SK-N-SH treated with all-trans-retinoic acid at 6 μM for 48 hours (cell line): ENCODE measurements at places on chromosomes 11 and 22.
A peak's percentile ranks its signal among the peaks of the same experiment; 100 is the strongest.

DNA sequence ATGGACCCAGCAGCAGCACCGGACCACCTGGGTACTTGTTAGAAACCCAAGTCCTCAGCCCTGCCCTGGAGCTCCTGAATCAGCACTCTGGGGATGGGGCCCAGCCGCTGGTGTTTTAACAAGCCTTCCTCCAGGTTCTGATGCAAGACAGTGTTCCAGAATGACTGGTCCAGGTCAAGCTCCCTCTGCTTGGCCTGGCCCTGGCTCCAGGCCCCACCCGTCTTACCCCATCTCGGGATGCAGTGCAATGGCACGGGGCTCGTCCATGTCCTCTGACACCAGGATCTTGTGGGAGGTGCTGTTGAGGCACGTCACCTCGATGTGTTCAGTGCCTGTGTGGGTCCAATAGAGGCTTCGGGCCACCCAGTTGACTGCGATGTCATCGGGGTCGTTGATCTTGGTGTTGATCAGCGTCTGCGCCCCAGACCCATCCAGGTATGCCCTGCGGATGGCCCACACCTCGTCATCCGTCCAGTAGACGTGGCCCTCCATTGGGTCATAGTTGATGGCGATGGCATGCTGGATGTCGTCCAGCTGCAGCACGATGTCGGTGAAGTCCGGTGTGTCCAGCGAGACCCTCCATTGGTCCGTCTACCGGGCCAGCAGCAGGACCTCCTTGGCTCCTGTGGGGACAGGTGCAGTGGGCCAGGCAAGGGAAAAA, 140.3 kb downstream of the CRYBB2 start:
- no peak for ATAC-seq

DNA sequence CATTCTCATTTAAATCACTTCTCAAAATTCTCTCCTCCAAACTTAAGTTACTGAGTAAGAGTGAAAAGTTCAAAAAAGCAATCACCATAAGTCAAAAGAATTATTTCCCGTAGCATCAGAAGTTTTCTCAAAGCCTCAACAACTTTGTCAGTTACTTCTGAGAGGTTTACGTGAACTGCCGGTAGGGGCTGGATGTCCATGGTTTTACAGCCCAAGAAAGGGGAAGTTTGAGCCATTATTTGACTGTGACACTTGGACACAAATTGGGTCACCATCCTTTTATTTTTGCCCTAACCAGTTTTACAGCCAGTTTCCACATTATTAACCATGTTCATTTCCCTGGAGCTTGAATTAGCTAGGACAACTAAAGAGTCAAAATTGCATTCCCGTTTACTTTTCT, 7.5 kb downstream of the POU2AF3 start:
- ATAC-seq = no peak

- ATAC-seq = peak; percentile 81
Observed at GRCh38 chr11:103586756-103587155, 449.7 kb upstream of the DDI1 start.

DNA sequence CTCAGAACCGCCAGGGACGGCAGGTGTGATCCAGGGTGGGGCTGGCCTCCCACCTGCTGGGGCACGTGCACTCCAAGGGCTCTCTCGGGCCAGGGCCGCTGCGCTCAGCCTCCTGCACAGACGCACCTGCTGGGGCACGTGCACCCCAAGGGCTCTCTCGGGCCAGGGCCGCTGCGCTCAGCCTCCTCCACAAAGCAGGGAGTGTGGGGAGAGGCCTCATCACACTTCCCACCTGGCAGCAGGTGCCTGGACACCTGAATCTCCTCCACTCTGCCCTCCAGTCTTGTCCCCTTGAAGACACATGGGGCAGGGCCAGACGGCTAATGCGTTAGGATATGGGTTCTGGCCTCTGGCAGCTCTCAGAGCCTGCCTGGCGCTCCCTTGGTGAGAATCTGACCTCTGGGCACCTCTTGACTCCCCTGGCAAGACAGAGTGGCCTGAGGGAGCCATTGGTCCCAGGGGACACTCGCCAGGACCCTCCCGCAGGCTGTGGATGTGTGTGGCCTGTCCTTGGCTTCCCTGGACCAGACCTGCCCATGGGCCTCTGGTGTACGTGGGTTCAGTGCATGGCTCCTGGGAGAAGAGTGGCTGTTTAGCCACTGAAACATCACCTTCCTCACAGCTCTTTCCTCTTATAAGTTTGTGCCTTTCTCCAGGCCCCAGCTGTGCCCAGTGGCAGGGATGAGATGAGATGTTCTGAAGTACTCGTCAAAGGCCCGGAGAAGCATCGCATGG, 73.5 kb downstream of the BRD1 start:
- ATAC-seq = no peak; the same call in 1 of the 3 replicates

- ATAC-seq = peak; percentile 22
Observed at GRCh38 chr11:34915136-34916014, 804 bp downstream of the APIP start.

DNA sequence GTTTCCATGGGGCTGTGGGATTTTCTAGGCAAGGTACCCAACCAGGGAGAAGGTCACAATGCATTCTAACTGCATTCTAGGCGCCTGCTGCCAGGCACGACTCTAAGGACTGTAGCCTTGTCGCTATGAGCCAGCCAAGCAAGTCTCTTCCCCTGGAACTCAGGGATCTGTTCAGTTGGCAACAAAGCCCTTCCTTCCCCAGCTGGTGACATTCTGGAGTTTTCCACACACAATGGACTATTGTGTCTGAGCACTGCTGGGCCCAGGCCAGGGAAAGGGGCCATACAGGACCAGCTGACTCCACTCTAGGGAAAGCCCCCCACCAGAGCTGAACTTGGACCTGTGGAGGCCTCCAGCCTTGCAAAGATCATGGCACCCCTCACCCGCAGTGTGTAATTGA, 116.8 kb downstream of the RRAS2 start:
- no peak for ATAC-seq

GRCh38 chr11:96758957-96759356, 369.1 kb downstream of the JRKL start:
- ATAC-seq = no peak

DNA sequence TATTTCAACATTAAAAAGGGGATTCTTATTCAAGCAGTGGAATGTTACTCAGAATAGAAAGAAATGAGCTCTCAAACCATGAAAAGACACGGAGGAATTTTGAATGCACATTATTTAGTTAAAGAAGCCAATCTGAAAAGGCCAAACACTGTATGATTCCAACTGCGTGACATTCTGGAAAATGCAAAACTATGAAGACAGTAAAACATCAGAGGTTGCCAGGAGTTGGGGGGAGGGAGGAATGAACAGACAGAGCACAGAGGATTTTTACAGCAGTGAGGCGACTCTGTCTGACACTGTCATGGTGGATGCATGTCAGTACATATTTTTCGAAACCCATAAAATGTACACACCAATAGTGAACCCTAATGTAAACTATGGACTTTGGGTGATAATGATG, 22.9 kb upstream of the THY1 start:
- no peak for ATAC-seq

DNA sequence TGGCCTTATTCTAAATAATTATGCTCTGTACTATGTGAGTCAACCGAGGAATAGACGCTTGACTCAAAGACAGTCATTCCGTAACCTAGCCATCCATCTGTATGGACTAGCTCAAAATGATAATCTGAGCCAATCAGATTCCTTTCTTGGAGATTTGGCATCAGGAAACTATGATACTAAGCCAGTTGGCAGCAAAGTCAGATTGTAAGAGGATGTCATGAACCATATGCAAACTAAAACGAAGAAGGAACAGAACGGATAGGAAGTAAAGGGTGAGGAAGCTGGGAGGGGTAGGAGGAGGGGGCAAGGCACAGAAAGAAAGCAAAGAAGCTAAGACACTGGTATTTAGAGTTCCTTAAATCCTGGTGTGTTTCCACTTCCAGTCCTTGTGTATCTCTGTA, 10.7 kb upstream of the SESN3 start:
- ATAC-seq = no peak

DNA sequence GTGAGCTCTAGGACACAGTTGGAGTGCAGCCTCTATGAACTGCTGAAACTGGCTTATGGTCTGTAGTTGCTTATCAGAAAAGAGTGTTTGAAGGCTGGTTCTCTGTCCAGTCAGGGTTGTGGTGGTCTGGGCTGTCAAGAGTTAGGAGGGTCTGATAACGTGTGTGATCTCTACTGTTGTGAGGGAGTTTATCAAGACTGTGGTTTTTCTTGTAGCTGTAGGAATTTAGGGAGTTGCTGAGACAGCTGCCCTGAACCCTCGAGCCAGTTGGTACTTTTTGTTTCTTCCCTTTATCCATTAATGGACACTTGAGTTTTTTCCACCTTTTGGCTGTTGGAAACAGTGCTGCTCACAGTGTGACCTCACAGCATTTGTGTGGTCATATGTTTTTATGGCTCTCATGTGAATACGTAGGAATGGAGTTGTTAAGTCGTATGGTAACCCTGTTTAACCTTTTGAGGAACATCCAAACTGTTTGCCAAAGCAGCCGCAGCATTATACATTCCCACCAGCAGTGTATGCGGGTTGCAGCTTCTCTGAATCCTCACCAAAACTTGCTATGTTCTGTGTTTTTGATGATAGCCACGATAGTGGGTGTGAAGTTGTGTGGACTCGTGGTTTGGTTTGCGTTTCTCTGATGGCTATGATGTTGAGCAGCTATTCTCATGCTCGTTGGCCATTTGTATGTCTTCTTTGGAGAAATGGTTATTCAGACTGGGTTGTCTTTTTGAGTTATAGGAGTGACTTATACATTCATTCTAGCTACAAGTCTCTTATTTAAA, 20.9 kb upstream of the DGCR8 start:
- ATAC-seq = no peak

- ATAC-seq = peak; percentile 37
Observed at GRCh38 chr22:24429411-24430365, 2.3 kb downstream of the ADORA2A start.

- ATAC-seq = no peak
Observed at GRCh38 chr11:115263799-115264656, 240.2 kb downstream of the CADM1 start.

DNA sequence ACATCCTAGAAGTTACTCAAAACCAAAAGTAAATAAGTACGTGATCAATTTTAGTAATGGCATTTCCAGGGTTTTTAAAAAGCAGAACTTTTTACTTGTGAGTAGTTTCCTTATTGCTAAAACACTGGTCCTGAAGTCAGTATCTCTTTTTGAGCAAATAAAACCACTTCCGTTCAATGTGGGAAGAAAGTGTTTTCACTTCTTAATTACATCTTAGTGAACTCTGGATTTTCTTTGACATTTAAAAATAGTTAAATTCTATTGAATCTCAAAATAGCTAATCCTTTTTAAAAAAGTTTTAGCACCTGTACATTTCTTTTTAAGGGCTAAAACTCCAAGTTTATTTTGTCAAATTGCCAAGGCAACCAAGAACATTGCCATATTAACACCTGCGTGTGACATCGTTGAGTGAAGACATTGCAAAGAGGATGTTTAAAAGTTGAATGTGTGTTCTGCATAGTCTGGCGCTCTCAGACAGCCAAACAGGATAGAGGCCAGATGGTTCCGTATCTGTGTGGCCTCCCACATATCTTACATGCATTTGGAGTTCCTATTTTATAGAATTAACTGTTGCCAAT, 17.2 kb upstream of the OR5B21 start:
- ATAC-seq = no peak

- ATAC-seq = peak; percentile 62
Observed at GRCh38 chr22:35842954-35843353, 125.3 kb downstream of the APOL5 start.

DNA sequence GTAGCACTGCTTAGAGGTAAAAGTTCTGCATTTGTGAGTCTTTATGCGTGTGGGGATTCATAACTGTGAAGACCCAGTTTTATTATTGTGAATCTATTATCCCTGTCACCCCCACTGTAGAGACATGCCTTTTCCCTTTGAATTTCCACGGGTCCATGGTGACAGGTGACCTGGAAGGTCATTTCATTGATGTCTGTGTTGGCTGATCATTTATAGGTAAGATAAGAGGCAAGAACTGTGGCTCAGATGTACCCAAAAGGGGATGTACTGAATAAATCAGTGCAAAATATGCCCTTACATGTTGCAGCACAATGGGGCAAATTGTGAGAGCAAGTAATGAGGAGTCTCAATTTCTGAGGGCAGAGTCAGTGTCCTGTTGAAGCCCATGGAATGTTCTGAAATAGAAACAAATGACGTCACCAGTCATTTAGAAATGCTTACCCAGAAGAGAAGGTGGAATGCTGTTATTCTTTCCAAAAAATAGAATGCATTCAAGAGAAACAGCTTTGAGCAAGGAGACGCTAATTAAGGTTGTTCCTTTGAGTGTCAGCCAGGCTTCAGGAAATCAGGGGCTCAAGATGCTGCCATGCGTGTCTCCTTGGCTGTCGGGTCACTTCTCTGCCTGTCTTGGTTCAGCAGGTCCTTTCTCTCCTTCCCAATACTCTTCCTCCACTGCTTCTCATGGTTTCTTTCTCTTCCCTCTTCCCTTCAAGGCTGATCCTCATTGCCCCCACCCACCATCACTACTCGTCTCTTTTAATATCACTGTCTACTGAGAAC, 118.7 kb upstream of the E2F8 start:
- ATAC-seq = no peak

- no peak for ATAC-seq
Observed at GRCh38 chr11:71065841-71066240, 186.5 kb downstream of the SHANK2 start.

DNA sequence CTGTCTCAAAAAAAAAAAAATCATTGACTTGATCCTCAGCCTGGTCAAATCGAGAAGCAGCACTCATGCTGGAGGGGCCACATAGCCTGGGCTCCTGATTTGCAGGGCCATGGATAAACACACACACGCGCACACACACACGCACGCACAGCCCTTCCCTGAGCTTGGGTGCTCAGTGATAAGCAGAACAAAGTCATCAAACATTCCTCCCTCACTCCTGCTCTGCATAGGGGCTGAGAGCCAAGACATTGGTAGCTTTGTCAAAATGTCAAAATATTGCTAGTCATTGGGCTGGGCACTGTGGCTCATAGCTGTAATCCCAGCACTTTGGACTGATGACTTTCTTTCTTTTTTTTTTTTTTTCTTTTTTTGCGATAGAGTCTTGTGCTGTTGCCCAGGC, 34.0 kb upstream of the A4GALT start:
- peak; percentile 63 for ATAC-seq

- ATAC-seq = peak; percentile 90
Observed at GRCh38 chr11:46369458-46370152, 11.9 kb upstream of the MDK start.

DNA sequence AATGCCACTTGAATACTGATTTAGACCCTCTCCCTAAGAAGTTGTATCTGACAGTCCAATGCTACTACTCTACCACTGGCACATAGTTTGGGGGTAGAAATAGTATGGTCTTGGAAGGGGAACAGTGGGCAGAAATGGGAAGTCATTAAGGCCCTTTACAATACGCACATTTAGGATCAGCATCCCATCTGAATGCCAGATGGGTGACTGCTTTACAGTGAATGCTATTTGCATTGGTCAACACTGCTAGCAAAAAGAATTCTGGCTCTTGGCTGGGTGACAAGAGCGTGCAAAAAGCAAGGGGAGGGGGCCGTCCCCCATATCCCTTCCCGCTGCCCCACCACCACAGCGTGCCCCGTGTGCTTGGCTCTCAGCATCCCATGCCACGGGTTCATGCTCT, 104.7 kb upstream of the BID start:
- no peak for ATAC-seq
